ENCODE measurements at places on chromosomes 6 and 20.

DNA sequence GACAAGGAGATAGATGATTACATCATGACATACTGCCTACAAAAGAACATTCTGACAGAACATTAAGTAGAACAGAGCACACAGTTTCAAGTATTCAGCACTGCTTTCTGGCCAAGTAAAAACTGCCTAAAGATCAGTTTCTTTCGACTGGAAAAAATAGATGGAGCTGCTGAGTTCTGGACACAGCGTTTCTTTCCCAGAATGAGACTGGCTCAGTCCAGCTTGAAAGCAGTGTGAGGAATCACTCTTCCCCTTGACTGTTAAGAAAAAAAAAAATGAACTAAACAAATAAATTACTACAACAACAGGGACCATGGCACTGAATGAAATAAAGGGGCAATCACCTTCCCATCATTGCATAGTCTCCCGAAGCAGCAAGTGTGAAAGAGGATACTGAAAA lies 4.4 kb upstream of the LYRM2 start:
- DNase-seq, result no peak

DNA sequence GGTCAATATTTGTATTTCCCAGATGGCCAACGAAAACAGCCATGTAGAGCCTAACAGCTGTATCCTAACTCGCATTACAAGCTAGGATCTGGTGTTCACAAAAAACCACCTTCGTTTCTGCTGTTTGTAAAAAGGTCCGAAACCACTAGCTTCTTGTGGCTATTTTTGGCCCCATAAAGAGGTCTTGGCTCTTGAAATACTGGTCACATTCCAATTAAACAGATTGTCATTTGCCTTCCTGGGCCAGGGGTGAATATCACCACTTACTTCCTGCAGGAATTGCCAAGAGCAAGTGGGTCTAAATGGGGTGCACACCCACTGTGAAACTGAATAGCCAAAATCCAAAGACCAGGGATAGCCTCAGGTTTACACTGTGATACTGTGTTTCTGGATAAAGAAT lies 48.2 kb downstream of the TSHZ2 start:
- DNase-seq, result no peak

- no peak for DNase-seq
Observed at GRCh38 chr20:31555203-31555775, 41.0 kb downstream of the HM13 start.

- DNase-seq, result no peak
Observed at GRCh38 chr6:115898246-115898645, 162.4 kb downstream of the FRK start.

- no peak for DNase-seq
Observed at GRCh38 chr6:41728073-41728936, 7.1 kb downstream of the TFEB start.

DNA sequence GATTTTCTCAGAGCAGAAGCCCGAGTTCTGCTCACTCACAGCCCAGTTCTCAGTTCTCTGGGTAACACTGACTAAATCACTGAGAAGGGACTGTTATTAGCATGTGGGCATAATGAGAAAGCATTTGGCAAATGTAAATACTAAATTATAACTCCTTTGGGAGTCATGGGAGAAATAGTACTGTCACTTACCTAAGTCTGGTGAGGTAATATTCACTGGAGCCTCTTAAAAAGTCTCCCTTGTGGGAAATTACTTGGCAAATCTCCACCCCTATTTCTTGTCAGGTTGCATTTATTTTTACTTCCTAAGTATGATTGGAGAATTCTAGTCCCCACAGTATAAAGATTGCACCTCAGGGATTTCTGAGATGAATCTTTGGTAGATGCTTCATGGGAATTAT lies 254.3 kb downstream of the SLC35F1 start:
- DNase-seq, result no peak

GRCh38 chr20:31788578-31788977 lies 30.6 kb upstream of the MYLK2 start:
- DNase-seq, result no peak

GRCh38 chr6:166987930-166988329 lies 11.3 kb upstream of the CEP43 start:
- DNase-seq, result no peak

DNA sequence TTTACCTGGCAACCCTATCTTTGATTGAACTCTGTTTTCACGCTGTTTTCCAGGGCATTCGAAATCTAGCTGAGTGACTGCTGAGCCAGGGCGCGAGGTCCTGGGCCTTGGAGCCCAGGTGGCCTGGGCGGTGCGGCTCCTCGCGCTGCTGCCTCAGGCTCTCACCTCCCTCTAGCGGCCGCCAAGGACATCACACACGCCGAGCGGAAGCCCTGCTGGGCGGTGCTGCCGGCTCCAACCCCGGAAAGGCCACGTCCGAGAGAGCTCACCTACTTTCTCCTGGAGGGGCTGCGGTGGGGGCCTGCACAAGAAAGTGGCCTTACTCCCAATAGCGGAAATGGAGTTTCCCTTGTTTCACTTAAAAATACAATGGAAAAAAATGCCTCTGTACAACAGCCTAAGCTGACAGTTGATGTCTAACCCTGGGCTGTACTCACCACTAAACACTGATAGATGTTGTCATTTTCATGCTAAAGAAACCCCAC lies 77.7 kb downstream of the ELOVL4 start:
- DNase-seq, result peak; percentile 55

- no peak for DNase-seq
Observed at GRCh38 chr6:48766349-48766748, 655.4 kb upstream of the PTCHD4 start.

DNA sequence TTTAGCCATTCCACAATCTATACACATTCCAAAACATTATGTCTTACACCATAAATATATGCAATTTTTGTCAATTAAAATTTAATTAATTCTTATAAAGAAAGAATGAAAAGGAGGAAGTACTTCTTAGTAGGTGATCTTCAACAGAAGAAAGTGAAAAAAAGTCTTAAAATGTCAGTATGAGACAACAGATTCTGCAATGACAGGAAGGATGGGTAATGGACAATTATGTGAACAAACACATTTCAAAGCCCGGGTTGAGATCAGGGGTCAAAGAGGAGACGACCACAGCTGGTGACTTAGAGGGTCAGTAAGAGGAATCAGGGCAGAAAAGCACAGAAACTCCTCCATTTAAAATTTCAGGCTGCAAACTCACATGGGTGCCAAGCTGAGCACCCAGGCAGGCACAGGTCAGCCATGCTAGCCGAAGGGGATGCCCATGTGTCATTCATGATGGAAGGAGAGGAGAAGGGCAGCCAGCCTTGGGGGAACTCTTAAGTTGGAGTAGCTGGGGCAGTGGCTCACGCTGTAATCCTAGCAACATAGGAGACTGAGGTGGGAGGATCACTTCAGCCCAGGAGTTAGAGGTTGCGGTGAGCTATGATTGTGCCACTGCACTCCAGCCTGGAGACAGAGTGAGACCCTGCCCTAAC lies 11.0 kb downstream of the VSX1 start:
- DNase-seq, result no peak

GRCh38 chr6:117976030-117976651 lies 69.1 kb downstream of the SLC35F1 start:
- DNase-seq, result peak; percentile 35

DNA sequence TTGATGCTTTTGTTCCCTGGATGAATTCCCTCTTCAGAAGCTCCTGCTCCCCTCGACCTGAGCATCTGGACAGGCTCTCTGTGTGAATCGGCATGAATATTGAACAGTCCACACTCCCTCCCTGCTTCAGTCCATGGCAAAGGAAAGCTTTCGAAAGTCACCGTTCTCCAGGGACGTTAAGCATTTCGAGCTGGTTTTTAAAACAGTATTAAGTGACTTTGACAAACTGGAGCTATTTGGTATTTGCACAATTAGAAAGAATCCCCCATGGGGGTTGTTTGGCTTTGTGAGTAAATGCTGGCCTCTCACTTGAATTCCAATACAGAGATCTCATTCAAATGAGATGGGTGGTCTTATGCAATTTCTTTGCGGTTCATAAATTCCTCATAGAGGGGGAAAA lies 85.3 kb upstream of the TIAM2 start:
- DNase-seq, result no peak
